HS-5 (cell line): ENCODE measurements at places on chromosomes 4 and X.

DNA sequence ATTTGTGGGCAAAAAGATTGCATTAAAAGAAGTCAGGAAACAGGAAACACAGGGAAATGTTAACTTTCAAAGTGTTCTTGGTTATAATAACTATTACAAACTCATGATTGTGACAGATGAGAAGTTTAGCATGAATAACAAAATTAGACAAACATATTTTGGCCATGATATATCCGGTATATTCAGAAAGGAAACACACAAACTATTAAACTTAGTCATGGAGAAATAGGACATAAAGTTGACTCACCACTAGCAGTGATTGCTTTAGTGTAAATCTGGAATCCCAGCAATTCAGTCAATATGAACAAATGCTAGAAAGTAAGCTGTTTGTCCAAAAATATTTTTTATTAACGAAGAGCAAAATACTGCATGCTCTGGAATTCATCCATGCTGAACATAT is 1299.9 kb downstream of the C4orf33 start:
- peak; percentile 80 for DNase-seq

GRCh38 chr4:9916937-9917336 is 104.4 kb downstream of the SLC2A9 start:
- DNase-seq: no peak

DNA sequence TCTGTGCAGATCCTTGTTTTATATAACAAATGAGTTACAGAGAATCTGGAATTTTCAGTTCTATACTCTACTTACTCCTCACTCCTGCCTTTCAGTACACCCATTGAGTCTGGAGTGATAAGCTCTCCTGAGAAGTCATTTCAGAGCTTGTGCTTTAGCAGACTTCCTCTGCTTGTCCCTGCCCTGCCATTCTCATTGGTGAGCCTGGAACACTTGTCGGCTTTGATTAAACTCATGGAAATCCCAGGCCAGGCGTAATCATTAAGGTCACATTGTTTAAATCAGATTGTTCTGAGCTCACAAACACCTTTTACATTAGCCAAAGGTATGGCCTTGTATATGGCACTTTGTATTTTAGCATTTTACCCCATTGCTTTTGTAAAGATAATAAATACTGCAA is 102.7 kb downstream of the CNKSR2 start:
- no peak for DNase-seq

- DNase-seq: no peak
These were observed at the start of gene L1CAM for GRCh38 chrX:153885968-153886903. TSS of gene L1CAM (minus strand) at chrX:153886173. CDS start at chrX:153875836, 10,337 bp downstream.

DNA sequence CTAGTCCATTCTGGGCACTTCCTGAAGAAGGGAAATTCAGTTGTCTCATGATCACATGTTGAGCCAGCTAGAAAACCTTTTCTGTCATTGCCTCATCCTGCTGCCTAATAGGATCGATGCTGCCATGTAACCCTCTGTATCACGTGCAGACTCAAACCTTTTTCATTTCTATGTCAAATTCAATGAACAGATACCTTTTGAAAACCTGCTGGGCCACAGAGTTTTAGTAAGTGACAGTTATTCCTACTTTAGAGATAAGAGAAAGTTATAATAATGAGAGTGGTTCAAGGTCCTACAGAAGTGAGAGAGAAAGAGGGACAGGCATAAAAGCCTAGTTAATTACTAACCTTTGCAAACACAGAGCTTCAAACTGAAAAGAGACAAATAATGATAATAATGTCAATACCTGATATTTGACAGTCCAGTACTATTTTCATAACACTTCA is 46.0 kb downstream of the MAOA start:
- DNase-seq: no peak

DNA sequence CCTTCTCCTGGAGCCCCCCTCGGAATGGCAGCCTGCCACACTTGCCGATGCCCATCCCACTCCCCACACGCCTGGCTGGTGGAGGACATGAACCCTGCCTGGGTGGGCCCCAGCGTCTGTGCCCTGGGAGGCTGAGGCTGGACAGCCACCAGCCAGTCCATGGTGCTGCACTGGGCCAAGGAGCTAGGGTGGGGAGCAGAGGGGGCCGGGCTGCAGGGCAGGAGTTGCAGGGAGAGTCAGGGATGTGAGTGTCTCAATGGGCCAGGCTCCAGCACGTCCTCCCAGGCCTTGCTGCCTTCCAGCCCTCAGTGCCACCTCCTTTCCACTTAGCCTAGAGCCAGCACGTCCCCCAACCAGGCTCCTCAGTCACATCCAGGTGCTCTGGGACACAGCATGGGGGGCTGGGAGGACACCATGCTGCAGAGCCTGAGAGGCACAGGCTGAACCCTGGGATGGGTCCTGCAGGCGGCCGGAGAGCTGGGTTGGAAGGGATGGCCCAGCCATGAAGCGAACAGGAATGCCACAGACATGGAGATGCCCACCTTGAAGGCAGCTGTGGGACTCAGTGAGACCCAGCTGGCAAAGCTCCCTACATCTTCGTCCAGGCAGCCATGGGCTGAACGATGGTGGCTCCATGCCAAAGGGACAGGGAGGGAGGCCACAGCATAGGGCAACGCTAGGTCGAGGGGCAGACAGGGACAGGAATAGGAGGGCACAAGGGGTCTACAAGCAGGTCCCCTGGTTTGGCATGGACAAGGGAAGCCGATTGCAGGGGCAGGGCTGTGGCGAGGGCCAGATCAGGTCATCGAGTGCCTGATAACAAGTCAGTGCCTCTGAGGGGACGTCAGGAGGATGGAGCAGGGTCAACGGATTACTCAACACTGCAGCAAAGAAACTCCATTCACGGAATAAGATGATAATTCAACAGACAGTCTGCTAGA is 30.1 kb upstream of the MXD4 start:
- no peak for DNase-seq

GRCh38 chr4:151983854-151984253 is 223.0 kb upstream of the GATB start:
- DNase-seq: no peak

DNA sequence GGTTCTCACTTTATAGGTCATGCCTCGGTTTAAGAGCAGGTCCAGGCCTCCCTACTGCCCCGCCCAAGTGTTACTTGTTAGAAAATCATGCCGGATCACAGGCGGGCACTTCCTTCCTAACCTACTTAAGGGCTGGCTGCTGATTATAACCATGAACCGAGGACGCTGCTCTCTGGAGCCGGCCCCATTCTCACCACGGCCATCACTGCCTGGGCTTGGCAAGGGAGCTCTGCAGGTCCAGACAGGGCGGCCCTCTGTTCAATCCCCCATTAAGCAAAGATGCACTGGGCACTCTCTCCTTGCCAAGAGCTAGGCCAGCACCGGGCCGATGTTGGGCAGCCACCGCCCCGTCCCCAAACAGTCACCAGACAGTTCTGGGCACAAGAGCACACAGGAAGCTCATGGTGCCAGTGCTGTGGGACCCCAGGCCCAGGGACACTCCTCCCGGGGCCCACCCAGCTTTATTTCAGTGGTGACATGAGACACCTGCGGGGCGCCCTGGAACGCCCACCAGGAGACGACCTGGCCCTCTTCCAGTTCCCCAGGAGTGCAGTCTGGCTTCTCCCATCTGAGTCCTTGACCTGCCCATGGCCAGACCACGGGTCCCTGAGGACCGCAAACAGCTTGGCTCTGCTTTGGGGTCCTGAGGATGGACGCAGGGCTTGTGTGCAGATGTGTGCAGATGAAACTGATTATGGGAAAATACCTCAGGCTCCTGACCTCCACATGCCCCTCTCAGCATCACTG is 44.0 kb downstream of the ABLIM2 start:
- DNase-seq: no peak

GRCh38 chr4:185011408-185011807 is 6.9 kb upstream of the HELT start:
- no peak for DNase-seq

GRCh38 chrX:136755411-136755810 is 25.3 kb downstream of the ARHGEF6 start:
- no peak for DNase-seq

- no peak for DNase-seq
These were observed 28.9 kb upstream of the DDX53 start for GRCh38 chrX:22970861-22971260.

- DNase-seq: no peak
These were observed 20.4 kb downstream of the FLNA start for GRCh38 chrX:154354013-154354412.
